ENCODE measurements at places on chromosomes 11 and 22.
A peak's percentile ranks its signal among the peaks of the same experiment; 100 is the strongest.

GRCh38 chr22:39859903-39860588 is 33.5 kb downstream of the ENTHD1 start:
- DNase-seq = no peak

DNA sequence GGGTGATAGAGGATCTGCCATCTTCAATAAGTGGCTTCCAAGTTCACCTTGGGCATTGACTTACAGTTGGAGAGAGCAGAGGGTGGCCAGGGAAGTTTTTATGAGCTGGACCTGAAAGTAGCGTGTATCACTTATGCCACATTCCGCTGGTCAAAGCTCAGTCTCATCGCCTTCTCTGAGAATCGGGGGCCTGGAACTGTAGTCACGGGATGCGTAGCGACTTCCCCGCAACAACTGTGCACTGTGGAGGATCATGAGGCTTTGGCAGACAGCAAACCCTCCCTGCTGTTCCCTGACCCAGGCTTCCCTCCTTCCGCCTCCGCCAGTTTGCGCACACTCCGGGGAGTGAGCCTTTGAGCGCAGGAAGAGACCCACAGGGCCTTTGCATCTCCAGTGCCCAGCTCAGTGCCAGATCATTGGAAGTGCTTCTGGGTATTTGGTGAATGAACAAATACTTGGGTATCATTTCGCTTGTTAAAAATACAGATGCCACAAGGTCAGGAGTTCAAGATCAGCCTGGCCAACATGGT is 95.5 kb downstream of the CEP164 start:
- DNase-seq = no peak

- DNase-seq = no peak
These were observed 110.8 kb downstream of the KCNQ1OT1 start for GRCh38 chr11:2588809-2589537.

GRCh38 chr11:73114835-73115220 is 27.3 kb downstream of the FCHSD2 start:
- no peak for DNase-seq

DNA sequence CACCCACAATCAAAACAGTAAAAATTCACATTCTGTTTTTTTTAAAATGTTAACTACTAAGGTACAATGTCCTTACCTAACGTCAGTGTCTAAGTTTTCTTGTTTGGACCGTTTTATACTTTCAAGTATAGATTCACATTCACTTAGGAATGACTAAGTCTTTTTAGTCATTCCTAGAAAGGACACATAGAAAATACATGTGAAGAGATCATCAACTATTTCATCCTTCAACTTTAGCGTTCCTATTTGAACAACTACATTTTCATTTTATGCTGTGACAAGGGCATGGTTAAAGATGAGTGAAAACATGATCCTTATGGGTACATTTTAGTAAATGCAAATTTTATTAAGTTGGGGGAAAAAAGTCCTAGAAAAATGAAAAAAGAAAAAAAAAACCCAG is 62.8 kb downstream of the DDX10 start:
- no peak for DNase-seq

GRCh38 chr11:77059806-77060205 is 7.0 kb upstream of the CAPN5 start:
- DNase-seq = no peak

GRCh38 chr11:86069408-86070101 is 671 bp upstream of the PICALM start:
- no peak for DNase-seq

DNA sequence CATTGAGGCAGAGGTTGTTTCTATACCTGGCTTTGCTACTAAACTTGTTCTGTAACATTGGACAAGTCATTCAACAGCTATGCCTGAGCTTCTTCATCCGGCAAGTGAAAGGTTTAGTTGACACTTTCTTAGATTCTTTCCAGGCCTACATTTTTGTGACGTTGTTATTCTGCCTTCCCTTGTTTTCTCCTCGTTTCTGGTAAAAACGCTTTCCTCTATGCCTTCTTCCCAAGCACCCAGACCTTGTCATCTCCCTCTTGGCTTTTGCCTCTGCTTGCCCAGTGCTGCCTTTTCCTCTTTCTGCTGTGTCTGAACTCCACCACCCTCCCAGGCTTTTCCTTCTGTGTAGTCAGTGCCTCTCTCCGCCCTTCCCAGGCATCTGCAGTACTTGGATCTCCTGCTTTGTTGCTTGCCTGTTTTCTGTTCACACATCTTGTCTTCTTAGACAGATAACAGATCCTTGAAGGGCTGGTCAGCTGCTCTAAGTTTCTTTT is 1.4 kb upstream of the AMOTL1 start:
- no peak for DNase-seq

- DNase-seq = no peak
These were observed 77.8 kb upstream of the TRPC6 start for GRCh38 chr11:101661559-101661958.

GRCh38 chr11:84261707-84262106 is 975.5 kb upstream of the CCDC90B start:
- DNase-seq = no peak

GRCh38 chr11:59866836-59867235 is 549 bp upstream of the TCN1 start:
- no peak for DNase-seq

GRCh38 chr11:36326524-36327419 is 30.7 kb downstream of the PRR5L start:
- no peak for DNase-seq

DNA sequence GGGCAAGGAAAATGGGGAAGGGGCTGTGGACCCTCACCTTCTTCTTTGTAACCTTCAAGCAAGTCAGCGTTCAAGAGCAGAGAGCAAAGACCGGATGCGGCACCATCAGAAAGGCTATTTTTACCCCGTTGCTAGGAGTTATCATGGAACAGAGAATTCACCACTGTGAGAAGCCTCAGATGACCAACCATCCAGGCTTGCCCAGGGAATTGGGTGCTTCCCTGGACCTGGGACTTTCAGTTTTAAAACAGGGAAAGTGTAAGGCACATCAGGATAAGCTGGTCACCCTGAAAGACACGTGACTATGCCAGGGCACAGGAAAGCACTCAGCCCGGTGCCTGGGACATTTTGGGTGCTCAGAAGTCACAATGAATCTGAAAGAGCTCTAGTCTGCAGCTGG is 10.4 kb downstream of the GALNT18 start:
- DNase-seq = no peak

DNA sequence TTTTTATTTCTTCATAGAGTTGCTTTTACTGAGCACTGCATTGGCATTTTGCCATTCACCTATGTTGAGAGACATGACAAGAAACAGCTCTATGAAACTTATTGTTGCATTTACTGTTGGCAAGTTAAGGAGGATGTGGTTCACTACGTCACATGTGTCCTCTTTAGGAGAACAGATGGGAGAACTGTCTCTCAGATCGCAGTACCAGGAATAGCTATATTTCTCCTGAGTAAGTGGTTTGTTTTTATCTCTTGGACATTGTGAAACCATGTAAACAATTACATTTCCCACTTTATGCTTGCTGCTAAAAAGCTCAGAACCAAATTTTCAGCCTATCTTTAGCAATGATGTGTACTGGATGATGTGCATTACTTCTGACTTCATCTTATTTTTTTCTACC is 34.8 kb upstream of the PSMA1 start:
- no peak for DNase-seq

- no peak for DNase-seq
These were observed 12.1 kb downstream of the SPATA19 start for GRCh38 chr11:133832991-133833897.

DNA sequence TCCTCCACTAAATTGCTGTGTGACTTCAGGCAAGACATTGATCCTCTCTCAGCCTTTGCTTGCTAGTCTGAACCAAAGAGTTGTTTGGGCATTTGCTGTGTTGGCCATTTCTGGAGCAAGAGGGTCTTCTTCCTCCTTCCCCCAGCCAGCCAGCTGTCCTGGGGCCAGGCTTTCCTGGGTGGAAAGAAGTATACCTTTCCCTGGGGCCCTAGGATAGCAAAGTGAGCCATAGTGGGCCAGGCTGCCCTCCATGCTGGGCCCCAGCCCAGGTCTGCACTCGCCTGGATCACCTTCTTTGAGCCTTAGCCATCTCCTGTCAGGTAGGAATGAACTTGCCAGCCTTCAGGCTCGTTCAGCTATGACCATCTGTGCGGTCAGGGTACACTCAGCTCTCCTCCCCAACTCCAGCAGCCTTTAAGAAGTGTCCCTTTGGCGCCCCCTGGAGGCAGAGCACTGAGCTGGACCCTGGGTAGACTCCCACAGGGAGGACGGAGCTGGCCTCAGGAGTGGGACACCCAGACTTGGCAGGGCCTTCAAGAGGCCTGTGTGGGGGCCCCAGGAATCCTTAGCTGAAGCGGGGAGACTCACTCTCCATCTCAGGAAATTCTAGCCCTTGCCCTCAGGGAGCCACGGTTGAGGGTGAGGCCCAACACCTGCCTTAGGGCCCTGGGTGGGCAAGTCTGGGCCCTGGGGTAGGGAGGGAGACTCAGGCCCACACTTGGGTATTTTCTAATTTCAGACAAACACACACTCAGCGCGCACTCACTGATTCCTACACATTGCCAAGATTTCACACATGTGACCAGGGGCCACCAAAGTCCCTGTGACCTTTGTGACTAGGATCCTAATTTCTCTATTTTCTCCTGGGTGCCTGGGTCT is 35.6 kb upstream of the TPBGL start:
- peak; percentile 84 for DNase-seq

GRCh38 chr22:22714600-22715335 is 70.4 kb downstream of the GGTLC2 start:
- no peak for DNase-seq

DNA sequence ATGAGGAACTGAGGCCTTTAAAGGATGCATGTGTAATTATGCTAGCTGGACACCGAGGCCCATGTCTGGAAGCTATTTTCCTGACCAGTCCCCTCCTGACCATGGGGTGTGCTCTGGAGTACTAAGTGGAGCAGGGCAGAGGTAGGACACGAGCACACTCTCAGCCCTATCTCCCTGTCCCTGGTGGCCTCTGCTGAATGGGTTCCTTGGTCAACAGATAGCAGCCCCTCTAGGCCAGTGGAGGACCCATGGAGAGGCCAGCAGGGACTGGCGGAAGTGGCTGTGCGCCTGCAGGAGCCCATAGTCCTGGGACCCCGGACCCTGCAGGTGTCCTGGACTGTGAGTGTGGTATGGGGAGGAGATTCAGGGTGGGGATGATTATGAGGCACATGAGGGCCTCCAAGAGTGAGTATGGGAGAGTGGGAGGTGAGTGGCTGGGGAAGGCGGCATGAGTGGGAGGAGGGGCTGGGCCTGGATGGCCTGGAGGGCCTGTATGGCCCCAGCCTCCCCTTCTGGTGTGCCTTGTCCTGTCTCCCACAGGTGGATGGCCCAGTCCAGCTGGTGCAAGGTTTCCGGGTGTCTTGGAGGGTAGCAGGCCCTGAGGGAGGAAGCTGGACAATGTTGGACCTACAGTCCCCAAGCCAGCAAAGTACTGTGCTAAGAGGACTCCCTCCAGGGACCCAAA is 9.5 kb downstream of the ROBO3 start:
- no peak for DNase-seq

- DNase-seq = no peak
These were observed 1.4 kb downstream of the USP47 start for GRCh38 chr11:11843211-11843621.

- DNase-seq = no peak
These were observed 12.6 kb upstream of the P2RY6 start for GRCh38 chr11:73259406-73260126.

DNA sequence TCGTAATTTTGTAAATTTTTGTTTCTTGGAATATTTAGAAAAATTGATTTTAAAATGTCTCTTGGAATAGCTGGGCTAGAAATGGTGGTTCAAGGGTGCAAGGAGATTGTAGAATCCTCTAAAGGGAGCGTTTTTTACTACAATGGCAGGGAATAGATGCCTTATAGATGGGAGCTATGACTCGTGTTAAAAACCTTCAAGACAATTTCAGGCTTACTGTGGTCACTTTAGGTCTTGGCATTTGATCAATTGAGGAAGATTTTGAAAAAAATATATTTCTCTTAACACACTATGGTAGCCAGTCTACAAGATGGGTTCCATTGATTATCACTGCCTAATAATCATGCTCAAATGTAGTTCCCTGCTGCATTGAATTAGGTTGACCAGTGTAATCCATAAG is 25.0 kb downstream of the METTL15 start:
- DNase-seq = no peak

GRCh38 chr22:46471901-46472721 is 65.3 kb downstream of the CELSR1 start:
- DNase-seq = no peak

DNA sequence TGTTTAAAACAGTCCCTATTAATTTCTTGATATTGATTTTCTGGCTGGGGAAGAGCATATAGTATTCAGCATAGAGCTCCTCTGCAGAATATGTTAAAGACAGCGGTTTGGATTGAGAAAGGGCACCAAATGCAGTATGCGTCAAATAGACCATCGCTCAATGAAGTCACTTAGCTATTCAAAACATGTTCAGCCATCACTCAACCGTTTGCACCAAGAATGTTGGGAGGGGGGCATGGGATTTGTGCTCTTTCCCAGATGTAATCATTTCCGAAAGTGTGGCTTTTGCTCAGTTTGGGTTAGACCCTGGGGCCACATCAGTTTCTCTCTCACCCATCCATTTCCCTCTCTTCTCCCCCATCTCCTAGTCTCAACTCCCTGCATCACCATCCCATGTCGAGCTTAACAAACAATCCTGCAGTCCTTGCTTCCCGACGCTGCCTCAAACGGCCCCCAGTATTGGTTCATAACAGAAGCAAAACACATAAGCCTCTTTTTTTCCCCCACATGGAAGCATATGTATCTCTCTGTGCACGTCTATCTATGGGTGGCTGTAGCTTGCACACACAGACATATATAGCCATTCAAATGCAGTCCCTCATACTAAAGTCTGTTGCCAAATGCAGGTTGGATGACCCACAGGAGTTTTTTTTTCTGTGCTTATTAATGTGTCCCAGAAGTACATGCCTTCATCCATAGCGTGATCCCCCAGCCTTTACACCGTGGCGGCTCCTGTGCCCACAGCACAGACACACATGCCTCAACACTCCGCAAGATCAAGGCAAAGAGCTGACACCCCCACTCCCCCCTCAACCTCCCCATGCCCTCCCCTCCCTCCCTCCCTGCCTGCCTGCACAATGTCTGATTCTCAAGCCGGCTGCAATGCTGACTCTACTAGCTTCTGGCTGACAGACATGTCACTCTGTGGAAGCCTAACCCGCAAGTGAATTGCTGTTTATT is 2.6 kb downstream of the CACNG2 start:
- no peak for DNase-seq

Data from stimulated activated CD4-positive, alpha-beta T cell treated with anti-CD3 and anti-CD28 coated beads, Interleukin-12 subunit alpha, Interleukin-12 subunit beta, amount 100 ng/mL, for 4 hours (primary cell).